ENCODE measurements at places on chromosomes 3 and 15.

DNA sequence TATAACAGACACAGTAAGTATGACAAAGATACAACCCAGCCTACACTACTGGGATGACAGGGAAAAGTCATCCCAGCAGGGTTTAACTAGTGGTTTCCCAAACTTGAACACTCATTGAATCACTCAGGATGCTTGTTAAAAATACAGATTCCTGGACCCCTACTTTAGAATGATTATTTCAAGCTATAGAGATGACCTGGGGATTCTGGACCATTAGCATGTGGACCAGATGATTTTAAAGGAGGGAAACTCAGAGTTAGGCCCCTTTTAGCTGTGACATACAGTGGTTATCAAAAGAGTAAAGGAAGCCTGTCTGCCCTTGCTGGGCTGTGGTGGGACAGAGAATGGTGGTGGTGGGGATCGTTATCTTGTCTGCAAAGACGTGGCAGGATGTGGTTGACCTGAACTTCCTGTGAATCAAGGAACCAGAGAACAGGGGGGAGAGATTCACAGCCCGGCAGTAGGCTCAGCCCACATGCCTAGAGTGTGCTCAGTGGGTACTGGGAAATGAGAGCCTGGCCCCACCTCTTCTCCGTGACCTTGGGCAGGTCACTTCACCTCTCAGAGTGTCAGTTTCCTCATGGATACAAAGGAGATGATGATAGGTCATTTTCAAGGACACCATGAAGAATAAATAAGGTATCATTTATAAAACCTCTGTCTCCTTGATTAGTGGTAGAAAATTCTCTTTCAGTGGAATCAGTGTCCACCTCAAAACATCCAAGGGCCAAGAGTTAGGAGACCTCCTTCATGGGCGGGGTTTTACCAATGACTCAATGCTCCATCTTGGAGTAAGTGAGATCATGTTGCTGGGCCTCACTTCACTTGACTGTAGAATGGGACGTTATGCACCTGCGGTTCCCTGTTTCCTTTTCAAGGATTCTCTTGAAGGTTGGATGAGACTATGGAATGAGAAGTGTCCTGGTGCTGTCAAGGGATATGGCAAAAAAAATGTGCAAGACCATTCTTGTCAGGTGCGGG lies 306.5 kb downstream of the RPLP1 start:
- DNase-seq = no peak

DNA sequence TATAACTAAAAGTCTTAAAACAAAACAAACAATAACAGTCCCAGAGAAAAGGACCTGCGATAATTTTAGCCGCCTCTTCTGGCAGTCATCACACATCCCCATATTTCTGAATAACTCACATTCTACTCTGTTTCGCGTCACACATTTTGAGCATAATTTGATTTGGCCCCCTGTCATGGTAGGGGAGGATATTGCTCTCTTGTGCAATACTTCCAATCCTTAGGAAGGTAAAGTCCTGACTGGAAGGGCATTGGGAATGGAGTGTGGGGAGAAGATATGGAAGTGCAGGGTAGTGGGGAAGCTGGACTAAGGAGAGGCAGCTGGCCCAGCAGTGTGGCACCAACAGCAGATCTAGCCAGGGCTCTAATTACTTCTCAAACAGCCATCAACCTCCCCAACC lies 11.3 kb upstream of the FSIP1 start:
- no peak for DNase-seq

DNA sequence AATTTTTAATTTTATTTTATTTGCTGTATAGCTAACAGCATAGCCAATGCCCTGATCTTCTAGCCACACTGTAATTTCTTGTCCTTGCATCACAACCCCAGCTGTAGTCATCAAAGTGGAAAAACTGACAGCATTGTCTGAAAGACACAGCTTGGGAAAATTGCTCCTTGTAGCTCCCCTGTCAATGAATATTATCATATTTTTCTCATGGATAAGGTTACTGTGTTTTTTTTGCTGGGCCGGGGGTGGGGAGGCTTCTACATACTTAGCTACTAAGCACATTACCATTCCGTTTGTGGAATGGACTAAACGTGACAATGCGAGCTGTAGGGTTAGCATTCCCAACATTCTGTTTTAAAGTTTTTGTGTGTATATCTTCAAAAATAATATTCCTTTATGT lies 381.3 kb downstream of the TIGIT start:
- no peak for DNase-seq

DNA sequence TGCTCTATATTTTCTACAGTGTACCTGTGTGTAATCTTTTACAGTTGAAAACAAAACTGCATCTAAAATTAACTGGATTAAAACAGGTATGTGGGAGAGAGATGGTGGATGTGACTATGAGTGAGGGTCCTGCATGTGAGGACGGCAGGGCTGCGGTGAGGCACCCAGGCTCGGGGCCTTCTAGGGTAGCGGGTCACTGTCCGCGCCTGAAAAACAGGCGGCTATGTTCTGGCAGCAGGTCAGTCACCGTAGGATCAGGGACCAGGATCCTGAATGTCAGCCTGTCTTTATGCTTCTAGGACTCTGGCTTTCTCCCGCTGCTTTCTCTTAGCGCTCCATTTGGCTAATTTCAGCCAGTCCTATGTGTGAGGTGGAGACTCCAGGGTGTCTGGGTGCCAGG lies 12.6 kb downstream of the TMEM40 start:
- no peak for DNase-seq

DNA sequence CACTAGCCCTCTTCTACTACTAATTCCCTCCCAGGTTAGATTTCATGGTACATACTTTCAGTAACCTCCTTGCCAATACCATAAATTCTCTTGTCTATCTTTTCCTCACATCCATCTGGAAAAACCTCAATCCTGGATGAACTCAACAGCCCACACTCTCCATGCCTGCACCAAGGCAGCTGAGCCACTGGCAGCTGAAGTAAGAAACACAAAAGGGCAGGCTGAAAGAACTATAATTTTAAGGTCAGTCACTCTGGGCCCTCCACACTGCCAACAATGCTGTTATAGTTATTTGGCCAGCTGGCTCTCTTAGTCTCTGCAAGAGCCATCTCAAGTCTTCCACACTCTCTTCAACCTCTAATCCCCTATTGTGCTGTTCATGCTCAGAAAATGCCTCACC lies 15.1 kb upstream of the TIPARP start:
- DNase-seq = no peak
